ENCODE measurements at places on chromosomes 7 and 10.
A peak's percentile ranks its signal among the peaks of the same experiment; 100 is the strongest.

DNA sequence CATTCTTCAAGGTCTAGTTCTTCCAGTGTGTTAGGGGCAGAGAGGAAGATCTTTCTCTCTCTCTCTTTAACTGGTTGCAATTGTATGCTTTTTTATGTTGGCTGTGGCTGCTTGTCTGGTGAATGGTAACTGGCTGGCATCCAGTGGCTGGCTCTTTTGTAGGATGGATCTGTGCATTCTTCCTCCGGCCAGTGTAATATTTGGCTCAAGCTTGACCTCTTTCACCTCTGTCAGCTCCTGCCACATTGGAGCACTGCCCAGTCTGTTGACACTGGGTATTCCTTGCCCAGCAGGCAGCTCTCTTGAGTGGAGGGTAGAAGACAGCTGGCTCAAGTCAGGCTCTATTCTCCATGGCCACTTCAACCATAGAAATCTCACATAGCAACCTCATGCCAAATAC, 528.3 kb downstream of the PHTF2 start:
- peak; percentile 65 for DNase-seq

GRCh38 chr7:78542541-78542940, 744.0 kb downstream of the PHTF2 start:
- no peak for DNase-seq

GRCh38 chr10:97065686-97066660, 119.8 kb downstream of the SLIT1 start:
- no peak for DNase-seq

GRCh38 chr10:125448596-125448995, 234.4 kb downstream of the TEX36 start:
- DNase-seq: no peak

DNA sequence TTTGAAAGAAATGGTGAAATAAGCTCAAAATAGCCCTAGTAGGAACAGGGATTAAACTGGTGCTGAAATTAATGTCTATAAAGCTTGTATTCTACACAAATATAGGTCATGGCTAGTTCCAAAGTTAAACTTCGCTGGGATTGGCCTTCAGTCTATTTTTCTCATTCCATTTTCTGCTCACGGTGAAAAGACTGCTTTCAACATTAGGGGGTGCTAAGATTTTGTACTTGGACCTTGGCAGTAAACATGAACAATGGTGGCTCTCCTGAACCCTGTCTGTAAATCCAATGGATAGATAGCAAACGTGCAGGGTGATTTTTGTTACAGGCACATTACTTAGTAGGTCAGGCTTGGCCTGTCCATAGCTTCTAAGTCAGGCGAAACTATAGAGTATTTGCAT, 36.0 kb upstream of the RSU1 start:
- no peak for DNase-seq

DNA sequence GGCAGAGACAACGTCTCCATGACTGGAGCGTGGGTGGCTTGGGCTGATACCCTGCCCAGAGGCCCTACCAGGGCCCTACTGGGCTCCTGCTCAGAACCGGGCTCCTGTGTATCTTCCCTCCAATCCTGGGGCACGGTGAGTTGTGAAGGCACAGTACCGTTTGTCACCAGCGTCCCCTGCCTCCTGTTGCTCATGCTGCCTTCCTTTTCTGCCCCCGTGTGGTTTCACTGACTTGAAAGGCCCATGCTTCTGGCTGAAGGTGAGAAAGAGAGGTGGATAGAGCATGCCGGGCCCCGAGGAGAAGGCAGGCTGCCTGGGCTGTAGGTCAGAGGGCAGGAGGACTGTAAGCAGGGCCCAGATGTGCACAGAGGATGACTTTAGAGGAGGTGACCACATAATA, 9.1 kb upstream of the DMBT1 start:
- DNase-seq: no peak

DNA sequence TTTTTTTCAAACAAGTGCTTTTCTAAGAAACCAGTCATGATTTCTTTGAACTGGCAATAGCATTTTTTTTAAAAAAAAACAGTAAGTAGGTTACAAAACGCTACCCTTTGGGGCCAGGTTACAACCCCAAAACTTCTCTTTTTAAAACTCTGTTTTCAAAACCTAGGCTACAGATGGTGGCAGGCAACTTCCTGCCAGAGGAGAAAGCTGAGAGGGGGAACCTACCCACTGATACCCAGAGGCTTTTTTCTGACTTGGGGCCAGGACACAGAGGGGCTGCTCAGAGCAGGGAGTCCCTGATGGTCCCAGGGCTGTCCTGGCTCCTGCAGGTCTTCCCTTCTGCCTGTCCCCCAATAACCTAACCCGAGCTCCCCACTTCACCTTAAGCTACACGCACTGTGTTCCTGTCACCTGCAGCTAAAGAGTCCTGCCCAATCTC, 6.9 kb downstream of the STN1 start:
- no peak for DNase-seq

DNA sequence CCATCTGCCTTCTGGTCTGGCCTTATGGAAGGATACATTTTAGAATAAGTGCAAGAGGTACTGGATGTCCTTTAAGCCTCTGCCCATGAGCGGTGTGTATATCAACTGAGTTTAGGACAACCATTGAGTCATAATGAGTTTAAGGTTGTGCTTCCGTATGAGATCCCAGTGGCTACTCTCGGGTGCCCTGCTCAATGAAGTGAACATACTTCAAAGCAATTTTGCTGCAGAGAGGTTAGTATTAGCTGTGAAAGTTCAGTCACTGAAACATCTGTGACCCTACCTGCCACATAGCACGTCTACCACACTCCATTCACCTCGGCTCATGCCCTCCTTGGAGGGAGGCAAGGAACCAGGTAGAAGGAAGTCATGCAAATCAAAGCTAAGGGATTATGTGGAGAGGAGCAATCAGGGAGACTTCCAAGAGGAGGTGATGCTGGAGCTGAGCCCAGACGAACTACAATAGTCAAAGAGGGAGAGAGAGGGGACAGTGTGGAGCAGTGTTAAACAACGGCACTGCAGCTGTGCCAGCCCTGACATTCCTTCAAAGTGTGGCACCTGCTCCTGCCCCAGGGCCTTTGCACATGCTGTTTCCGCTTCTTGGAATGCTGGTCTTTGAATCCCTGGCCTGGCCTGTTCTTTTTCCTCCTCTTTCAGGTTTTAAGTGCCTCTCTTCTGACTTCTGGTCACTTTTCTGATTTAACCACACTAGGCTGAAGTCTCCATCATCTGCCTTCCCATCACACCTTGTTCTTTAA, 25.4 kb downstream of the BTBD16 start:
- DNase-seq: no peak

GRCh38 chr7:69358163-69358821, 240.0 kb upstream of the AUTS2 start:
- DNase-seq: no peak

GRCh38 chr10:7119325-7120015, 291.4 kb downstream of the SFMBT2 start:
- DNase-seq: no peak

- no peak for DNase-seq
Measured at GRCh38 chr10:132269266-132270230, 38.2 kb downstream of the STK32C start.

DNA sequence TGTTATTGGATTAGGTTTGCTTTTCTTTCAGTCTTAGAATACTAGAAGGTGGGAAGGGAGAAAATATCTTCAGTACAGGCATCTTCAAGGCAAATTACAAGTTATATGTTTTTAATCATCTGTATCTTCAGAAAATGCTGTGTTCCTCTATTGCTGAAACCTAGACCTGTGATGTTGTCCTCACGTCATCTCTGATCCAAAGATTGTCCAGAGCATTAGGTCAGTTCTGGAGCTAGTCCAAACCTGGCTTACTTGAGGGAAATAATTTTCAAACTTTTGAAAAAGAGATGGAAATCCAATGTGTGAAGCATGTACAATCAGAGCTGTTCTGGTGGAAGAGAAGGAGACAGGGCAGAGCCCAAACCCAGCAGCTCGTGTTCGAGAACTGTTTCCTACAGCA, 217.3 kb downstream of the ZEB1 start:
- DNase-seq: no peak

DNA sequence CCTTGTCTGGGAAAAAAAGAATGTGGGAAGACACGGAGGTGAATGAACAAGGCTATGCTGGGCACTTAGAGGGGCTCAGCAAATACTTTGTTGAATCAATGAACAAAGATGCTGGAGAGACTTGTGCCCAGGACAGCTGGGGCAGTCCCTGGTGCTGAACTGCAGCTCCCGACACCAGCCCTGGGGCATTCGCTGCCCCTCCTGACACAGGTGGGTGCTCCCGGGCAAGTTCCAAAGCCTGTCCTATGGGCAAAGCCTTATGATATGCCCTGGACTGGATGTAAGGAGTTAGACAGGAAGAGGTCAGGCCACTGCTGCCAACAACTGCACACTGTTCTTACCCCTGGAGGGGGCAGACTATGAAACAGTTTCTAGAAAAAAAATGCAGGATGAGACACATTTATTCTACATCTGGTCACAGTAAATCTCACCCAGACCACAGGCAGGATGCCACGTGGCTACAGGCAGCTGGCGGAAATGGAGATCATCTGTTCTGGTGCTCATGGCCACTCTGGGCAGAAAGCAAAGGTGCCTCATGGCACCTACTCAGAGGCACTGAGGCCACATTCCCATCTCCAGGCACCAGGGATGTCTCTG, 21.9 kb upstream of the FRAT2 start:
- DNase-seq: no peak

GRCh38 chr10:49282879-49283341, 16.1 kb upstream of the C10orf71 start:
- DNase-seq: no peak

- no peak for DNase-seq
Measured at GRCh38 chr7:74253331-74253730, 868 bp downstream of the RFC2 start.

GRCh38 chr7:108037140-108037539, 34.2 kb upstream of the LAMB1 start:
- DNase-seq: no peak

DNA sequence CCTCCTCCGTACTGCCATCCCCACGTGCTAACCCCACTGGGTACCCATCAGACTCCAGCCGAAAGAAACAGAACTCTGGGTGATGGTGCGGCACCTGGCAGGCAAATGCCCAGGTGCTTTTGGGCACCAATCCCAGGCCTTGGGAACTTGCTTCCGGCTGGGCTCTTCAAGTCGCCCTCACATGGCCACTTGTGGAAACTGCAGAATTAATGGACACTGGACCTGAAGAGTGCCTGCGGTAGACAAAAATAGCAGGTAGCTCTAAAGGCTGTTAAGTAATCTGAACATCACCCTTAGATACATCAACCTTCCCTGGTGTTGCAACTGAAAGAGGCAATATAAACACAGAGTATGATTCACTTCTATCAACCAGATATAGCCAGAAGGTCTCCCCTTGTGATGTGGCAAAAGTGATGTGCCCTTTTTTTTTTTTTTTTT, 644.4 kb downstream of the GRM8 start:
- no peak for DNase-seq

DNA sequence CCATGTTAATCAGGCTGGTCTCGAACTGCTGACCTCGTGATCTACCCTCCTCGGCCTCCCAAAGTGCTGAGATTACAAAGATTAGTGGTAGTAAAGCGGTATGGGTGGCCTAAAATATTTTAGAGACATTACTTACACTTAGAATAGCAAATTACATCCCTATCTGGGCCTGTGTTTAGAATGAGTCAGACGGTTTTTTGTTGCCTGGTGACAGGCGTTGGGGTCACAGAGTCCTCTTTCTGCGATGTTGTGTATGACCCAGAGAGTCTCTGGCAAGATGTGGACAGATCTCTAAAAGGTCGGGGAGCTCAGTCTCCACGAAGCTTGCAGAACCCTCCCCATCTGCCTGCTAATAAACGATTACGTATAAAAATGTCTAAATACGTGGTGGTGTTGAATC, 39.6 kb upstream of the PRKCQ start:
- no peak for DNase-seq

DNA sequence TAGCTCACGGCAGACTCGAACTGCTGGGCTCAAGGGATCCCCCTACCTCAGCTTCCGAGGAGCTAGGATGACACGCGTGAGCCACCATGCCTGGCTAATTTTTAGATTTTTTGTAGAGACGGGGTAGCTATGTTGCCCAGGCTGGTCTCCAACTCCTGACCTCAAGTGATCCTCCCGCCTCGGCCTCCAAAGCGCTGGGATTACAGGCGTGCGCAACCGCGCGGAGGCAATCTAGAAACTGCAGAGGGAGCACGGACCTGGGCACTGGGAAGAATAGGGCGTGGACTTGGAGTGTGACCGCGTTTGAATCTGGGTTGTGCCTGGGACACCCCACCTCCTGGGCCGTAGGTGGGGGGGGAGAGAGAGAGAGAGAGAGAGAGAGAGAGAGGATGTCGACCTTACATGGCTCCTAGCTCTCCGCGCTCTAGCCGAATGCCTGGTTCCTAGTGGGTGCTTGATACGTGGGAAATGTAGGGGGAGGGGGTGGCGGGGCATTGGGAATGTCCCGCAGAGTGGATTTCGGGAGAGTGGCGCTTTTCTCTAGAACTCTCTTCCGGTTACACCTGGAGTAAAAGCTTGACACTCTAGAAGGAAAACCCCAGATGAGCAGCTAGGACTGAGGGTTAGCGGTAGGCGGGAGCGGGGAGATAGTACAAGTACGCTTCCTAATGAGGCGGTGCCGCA, 1.2 kb upstream of the MAP3K8 start:
- no peak for DNase-seq

DNA sequence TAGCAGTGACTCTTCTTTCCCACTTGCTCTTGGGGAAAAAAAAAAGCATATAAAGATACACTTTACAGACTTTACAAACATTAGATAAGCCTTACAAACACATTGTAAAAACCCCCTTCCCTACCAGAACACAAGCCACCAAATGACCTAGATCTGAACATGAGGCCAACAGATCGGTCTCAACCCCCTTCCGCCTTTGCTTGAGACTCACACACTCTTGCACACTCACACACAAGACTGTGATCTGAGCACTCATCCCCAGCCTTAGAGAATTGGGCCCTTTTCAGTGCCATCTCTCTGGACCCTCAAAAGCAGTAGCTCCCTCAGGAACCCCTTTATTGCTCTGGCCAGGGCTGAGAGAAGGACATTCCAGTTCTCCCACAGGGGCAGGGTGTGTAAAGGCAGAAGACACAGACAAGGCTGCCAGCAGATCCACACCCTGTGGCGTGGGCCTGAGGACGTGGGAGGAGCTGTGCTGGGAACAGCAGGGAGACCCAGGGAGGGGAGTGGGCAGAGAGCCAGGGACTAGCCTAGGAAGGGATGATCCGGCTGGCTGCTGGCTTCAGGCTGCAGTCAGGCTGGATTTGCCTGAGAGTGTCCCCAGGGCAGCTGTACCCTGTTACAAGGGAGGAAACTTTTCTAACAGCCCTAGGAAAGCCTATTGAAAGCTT, 206.7 kb downstream of the KIAA1217 start:
- peak; percentile 2 for DNase-seq

- DNase-seq: no peak
Measured at GRCh38 chr10:97298223-97298571, 5.8 kb upstream of the ARHGAP19 start.

Data from globus pallidus (tissue), 1 donor.